ENCODE measurements at places on chromosomes 16 and 17.

DNA sequence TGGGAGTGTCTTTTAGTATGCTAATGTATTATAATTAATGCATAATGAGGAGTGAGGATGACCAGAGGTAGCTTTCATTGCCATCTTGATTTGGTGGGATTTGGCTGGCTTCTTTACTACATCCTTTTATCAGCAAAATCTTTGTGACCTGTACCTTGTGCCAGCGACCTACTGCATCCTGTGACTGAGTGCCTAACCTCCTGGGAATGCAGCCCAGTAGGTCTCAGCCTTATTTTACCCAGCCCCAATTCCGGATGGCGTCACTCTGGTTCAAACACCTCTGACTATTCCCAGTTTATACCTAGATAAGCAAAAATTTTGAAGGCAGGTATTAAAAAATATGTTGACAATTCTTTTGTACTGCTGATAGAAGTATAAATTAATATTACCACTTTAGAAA, 10.5 kb upstream of the BLMH start:
- no peak for DNase-seq

GRCh38 chr16:67157106-67157748, 2.5 kb downstream of the TRADD start:
- no peak for DNase-seq

GRCh38 chr16:25553711-25554436, 137.9 kb upstream of the HS3ST4 start:
- DNase-seq = no peak

- DNase-seq = no peak
Observed at GRCh38 chr16:52033992-52034391, 513.0 kb downstream of the TOX3 start.

GRCh38 chr16:68517606-68518166, 21.4 kb upstream of the ZFP90 start:
- DNase-seq = no peak

DNA sequence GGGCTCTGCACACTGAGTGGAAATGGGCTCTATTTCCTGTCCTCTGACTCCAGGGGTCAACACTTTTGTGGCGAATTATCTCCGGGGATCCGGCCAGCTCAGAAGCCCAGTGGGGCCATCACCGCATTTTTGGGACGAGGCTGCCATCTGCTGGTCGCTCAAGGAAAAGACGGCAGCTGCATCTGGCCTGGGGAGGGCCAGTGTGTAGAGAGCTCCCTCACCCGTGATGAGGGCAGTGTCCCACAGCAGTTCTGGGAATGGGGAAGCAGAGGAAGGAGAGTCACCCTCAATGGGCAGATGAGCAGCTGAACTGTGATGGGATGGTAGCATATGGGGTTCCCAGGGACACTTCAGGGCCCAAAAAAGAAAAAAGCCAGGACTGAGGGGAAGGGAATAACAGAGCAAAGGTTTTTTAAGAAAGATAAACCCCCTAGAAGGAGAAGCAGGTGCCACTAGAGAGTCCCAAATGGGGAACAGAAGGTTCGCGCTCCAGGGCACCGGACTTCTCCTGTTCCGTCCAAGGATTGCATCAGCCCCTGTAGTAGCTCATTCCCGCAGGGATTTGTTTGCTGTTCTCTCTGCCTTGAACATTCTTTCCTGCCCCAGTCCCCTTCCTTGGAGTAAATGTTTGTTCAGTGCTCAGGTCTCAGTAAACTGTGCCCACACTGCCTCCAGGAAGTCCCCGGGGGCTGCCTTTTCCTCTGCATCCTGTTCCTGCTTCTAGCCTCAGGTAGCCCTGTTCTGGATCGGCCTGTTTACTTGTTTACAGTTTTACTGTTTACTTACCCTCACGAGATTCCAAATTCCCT, 9.3 kb upstream of the ABCC12 start:
- DNase-seq = peak; percentile 55

DNA sequence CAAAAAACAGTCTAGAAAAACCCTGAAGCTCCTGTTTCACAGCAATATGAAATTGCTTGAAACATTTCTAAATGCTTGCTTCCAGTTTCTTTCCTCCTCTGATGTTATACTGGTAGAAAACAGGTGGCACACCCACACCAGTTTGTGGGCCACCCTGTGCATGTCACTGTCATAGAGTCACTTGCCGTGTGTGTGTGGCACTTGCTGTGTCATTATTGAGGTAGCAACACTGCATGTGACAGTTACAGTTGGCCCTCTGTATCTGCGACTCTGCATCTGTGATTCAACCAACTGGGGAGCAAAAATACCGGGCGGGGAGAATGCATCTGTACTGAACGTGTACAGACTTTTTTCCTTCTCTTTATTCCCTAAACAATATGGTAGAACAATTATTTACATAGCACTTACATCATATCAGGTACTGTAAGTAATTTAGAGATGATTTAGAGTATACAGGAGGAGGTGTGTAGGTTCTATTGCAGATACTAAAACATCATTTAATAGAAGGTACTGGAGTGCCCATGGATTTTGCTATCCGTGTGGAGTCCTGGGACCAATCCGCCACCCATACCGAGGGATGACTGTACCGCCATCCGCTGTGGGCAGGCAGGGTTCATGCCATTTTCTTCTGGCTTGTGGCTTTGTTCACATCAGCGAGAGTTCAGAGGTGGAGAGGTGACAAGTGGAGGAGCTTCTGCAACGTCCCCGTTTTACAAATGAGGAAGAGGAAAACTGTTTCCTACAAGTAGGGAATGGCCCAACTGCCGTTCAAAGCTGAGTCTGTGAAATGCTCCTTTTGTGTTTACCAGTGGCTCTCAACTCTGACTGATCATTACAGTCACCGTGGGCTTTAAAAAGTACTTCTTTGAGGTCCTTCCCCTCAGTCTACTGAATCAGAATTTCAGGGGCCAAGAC, 373.7 kb downstream of the SNX29 start:
- no peak for DNase-seq

- no peak for DNase-seq
Observed at GRCh38 chr16:59748531-59748930, 1014.4 kb upstream of the GOT2 start.

DNA sequence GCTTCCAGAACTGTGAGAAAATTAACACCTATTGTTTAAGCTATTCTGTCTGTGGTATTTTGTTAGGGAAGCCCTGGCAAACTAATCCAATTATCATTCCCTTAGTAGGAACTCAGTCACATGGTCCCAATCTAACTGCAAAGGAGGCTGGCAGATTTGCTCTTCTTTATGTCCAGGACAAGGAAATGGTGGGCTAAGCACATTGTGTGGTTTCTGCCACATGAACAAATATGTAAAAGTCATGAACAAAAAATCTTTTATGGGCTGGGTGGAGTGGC, 278.6 kb upstream of the RPL38 start:
- no peak for DNase-seq

- DNase-seq = no peak
Observed at GRCh38 chr16:55471448-55472097, 7.4 kb upstream of the MMP2 start.

GRCh38 chr16:24535827-24536226, 3.5 kb upstream of the RBBP6 start:
- DNase-seq = no peak

DNA sequence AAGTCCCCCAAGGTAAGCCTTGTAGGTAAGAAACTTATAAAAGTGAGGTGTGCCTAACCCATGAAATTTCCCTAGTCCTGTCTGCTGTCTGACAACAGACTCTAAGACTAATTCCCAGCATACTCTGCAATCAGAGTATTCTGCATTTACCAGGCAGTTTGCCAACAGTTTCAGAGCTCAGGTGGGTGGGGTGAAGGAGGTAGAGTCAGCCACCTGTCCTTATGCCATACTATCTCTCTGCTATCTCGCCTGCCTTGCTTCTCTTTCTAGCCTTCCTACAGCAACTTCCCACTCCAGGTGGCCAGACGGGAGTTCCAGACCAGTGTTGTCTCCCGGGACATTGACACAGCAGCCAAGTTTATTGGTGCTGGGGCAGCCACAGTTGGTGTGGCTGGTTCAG, 2.3 kb downstream of the ATP5MC1 start:
- no peak for DNase-seq

GRCh38 chr17:29190592-29191207, 10.5 kb upstream of the MYO18A start:
- no peak for DNase-seq

- DNase-seq = no peak
Observed at GRCh38 chr16:83231729-83232128, 576.0 kb upstream of the HSBP1 start.

DNA sequence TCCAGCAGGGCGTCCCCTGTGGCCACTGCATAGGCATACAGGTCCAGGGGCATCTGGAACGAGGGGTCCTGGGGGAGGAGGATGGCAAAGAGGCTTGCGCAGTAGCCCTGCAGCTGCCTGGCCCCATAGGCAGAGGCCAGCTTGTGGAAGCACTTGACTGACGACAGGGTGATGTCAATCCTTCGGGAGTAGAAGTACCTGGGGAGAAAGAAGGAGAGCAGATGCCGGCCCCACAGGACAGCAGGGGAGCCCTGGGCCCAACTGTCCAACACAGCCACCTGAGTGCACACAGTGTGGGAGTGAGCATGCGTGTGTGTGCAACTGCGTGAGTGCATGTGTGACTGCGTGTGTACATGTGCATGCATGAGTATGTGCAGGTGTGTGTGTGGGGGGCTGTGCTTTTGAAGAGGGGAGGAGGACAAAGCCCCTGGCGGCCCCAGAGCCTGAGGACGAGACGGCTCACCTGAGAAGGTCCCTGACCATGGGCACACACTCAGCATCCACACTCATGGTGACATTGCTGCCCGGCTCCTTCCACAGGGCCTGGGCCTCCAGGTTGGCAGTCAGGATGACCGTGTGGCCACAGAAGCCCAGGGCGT, 7.1 kb downstream of the LGALS3BP start:
- no peak for DNase-seq

GRCh38 chr16:15545544-15545943, 97.4 kb downstream of the MARF1 start:
- no peak for DNase-seq

DNA sequence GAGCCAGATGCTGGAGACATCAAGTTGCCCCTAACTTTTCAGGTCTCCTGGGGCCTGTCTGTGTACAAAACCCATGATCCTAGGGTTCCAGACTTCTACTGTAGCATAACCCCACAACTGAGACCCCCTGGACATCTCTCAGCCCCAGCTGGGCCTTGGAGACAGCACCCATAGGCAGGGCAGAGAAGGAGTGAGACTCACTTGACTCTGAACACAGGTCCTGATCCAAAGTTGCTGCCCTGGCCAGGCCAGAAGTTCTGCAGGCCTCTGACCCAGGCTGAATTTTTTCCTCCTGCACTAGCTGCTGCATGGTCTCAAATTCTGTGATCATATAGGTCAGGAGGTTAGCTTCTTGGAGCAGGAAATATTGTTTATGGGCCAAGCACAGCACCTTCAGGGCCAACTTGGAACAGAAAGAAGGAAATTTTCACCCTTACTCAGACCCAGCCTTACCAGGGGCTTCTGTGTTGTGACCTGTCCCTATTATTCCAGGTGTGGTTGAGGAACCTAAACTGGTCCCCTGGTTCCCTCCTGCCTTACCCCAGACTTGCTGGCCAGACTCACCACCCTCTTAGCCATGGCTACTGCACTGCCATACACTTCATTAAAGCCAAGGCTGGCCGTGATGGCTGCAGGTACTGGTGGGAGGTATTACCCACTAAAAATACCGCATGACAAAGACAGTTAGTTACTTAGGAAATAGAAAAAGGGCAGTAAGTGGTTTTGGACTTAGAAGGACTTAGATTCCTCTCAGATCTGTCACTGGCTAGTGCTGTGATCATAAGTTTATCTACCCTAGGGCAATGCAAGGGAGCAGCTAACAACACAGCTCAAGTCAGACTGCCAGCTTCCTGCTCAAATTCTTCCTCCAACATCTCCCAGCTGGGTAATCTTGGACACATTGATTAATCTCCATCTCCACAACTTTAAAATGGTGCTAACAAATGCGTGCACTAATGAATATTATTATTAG, 2180.1 kb downstream of the TP53TG3F start:
- DNase-seq = no peak

GRCh38 chr17:66414561-66415175, 112.3 kb downstream of the PRKCA start:
- no peak for DNase-seq

DNA sequence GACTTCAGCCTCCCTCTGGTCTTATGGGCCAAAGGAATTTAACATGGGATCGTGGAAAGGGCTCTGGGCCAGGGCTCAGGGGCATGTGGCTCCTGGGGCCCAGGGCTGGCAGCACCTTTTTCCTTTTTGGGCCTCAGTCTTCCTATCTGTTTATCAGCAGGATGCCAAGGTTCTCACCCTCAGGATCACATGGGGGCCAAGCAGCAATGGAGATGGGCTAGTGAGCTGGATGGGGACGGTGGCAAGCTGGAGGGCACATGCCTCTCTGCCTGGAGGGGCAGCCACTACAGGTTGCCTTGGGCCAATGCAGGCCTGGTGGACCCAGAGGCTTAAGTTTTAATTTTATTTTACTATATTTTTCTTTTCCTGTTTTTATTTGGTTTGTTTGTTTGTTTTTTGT, 95.4 kb downstream of the CYLD start:
- DNase-seq = no peak

DNA sequence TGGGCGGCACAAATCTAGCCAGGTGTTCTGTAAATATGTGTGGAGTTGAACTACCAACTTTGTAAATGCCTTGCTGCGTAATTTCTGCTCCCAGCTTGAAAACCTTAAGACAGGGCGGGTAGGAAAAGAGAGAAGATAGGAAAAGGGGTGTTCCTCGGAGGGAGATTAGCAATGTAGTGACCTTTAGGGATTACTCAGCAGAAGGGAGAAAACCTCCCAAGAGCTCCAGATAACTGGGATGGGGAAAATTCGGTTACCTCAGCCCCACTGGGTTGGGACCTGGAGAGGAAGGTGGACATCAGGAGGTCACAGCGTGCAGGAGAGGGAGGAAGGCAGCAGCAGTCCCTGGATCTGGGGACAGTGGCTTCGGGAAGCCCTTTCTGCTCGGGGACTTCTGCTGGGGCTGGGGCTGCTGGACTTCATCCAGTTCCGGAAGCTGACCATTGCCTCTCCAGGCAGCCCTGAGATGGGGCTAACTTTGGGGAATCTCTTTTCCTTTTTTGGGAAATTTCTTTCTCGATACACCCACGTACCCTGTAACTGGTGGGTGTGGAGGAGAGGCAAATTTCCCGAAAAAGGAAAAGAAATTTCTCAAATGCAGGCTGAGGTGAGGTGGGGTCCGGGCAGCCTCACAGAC, 39.2 kb downstream of the MPRIP start:
- DNase-seq = no peak

- DNase-seq = no peak
Observed at GRCh38 chr16:27549464-27549745, 308 bp downstream of the GTF3C1 start.

GRCh38 chr17:64236827-64237403, 26.1 kb downstream of the TEX2 start:
- DNase-seq = no peak

GRCh38 chr16:9061358-9061813, 30.1 kb upstream of the HAPSTR1 start:
- DNase-seq = no peak

- no peak for DNase-seq
Observed at GRCh38 chr17:65593855-65594845, 32.7 kb upstream of the AXIN2 start.

GRCh38 chr16:11203111-11203623, 52.8 kb downstream of the SOCS1 start:
- DNase-seq = no peak

DNA sequence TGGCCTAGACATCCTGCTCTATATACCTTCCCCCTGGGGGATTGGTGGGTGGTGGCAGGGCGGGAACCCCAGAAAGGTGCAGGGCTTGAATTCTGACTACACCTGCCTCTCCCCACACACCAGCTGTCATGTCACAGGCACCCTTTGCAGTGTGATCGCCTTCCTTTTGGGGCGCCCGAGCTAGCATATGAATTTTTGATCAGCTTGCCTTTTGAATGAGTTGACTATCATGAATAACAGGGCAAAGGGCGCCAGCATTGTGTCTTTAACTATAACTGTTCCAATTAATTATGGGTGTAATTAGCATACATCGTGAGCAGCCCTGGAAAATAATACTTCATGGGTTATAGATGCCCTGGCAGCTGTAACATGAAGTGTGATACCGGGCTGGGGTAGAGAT, 72.7 kb downstream of the CYLD start:
- DNase-seq = no peak

Measured in CD4-positive, alpha-beta T cell (primary cell).